ENCODE measurements at places on chromosomes 4 and X.

DNA sequence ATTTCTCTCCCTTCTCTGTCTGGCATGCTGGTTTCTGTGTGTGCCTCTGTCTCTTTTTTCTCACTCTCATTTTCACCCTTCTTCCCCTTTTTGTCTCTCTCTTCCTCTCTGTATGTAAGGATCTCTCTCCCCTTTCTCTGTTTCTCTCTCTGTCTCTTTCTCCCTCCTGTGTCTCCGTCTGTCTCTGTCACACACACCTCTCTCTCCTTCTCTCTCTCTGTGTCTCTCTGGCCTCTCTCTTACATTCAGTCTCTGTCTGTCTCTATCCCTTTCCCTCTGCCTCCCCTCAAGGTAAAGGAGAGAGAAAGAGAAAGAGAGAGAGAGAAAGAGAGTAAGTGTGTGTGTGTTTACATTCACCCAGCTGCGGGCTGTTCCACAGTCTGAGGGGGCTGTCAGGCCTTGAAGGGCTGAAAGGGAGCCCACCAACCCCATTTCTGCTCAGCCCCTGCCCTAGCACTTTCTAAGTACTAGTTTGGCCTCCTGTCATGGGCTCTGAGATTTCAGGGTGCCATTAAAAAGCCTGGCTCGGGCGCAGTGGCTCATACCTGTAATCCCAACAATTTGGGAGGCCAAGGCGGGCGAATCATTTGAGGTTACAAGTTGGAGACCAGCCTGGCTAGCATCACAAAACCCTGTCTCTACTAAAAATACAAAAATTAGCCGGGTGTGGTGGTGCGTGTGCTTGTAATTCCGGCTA, 9.6 kb upstream of the TSPYL2 start:
- DNase-seq: no peak

GRCh38 chr4:131584587-131584986, 1564.5 kb upstream of the PCDH10 start:
- DNase-seq: no peak

DNA sequence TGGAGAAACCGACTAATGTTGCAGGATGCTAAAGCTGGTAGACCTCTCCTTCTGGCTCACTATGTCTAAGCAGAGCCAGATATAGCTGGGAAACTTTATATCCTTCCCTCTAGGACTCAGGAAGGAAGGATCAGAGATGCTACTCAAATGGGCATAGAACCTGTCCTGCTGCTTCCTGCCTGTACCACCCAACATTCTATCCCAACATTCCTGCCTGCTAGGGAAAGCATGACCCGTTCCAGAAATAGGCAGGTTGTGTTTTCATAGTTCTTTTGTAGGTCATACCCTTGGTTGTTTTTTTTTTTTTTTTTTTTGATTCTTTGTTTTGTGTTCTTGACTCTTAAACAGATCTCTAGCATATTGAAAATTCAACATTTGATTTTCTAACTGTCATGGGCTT, 5.3 kb downstream of the NPNT start:
- DNase-seq: no peak

DNA sequence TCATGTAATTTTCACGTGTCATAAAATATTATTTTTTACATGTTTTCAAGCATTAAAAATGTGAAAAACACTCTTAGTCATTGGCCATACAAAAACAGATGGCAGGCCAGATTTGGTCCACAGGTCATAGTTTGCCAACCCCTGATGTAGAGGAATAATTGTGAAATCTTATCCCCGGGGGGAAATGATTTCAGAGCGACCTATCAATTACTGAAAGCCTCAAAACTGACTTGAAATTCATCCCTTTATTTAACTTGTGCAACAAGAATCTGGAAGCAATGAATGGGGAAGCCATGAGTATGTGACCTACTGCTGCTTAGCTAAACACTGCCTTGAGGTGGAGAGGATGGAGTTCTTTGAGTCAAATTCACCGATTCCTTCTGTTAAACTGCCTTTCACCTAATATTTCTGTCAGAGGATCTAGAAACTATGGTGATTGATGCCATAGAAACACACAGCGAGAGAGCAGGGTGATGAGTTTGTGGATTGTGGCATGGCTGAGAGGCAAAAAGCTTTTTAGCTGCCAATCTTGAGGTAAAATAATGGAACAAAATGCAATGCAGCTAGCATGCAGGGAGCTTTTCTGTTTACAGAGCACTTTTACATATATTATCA, 30.3 kb upstream of the BRS3 start:
- no peak for DNase-seq

- DNase-seq: no peak
These were observed 8.9 kb downstream of the XAGE1A start for GRCh38 chrX:52504551-52504950.

DNA sequence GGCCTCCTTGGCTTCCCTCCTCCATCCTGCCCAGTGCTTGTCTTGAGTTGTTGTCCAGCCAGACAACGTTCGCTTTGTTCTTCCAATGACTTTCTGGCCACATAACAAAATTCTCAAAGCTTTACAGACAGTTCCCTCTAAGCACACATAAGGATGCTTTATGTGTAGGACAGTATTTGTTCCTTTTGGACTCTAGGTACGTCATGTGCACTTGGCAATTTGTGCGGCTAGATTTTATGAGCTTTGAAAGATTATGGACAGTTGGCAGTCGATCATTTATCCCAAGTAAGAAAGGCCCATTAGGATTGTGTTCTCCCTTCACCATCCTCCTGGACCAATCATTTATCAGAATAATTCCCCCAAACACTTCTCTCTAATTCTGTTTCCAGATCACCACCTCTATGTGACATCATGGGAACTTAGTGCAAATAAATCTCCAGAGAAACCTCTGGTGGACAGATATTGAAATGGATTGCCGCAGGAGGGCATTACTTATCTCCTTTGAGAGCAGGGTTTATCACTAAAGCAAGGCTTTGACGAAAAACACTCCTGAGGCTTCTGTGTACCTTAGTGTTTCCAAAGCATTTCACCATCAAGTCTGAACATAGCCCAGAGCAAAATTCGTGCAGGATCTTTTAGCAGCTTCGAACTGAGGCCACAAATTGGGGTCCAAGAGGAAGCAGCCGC, 77.4 kb upstream of the BMPR1B start:
- DNase-seq: no peak

GRCh38 chr4:34323549-34324320, 1920.6 kb downstream of the ARAP2 start:
- no peak for DNase-seq

DNA sequence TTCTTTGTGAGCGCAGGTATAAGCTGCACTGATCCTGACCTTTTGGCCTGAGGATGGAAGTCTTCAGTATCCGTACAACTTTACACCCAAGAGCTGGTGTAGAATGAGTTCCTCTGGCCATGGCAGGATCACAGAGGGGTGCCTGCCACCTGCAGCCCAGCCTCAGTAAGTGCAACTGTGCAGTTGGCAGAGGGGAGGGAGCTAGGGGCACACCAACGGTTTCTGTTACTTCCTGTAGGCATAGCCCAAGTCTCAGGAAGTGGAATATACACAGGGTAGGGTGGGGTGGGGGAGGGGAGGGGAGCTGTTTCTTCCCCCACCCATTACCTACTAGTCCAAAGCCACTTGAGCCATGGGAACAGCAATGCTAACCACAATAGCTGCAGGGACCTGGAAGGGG, 85.4 kb upstream of the GBA3 start:
- DNase-seq: no peak

- DNase-seq: no peak
These were observed 243.9 kb downstream of the UNC5C start for GRCh38 chr4:95304898-95305297.

DNA sequence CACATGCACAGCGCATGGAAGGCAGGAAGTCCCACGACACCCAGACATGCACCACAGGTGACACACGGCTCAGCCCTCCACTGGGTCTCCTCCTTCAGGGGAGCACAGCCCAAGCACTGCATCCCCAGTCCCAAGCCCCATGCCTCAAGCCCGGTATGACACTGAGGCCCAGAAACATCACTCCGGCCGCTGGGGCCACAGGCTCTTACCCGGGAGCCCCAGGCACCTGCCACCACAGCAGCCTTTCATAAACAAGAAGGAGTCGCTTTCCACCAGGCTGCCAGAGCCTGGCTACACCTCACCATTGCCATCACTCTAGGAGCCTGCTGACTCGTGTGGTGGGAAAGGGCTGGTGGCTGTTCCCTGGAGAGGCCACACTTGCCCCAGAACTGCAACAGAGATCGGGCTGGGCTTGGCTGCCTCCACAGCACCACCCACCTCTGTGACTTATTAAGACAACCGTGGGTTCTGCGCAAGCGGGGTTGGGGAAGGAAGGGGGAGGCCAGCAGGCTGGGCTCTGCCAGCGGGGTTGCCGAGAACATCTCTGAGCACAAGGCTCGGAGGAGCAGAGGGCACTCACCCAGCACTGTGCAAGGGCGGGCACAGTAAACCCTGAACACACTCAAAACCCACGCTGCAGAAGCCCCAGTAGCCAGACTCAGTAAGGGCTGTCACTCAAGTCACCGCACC, 4.5 kb downstream of the HAUS7 start:
- no peak for DNase-seq
